ENCODE measurements at places on chromosomes 13 and 19.

GRCh38 chr13:85601526-85601925 is 197.7 kb downstream of the SLITRK6 start:
- DNase-seq: no peak

- no peak for DNase-seq
These were observed 71.7 kb downstream of the POSTN start for GRCh38 chr13:37526710-37527473.

DNA sequence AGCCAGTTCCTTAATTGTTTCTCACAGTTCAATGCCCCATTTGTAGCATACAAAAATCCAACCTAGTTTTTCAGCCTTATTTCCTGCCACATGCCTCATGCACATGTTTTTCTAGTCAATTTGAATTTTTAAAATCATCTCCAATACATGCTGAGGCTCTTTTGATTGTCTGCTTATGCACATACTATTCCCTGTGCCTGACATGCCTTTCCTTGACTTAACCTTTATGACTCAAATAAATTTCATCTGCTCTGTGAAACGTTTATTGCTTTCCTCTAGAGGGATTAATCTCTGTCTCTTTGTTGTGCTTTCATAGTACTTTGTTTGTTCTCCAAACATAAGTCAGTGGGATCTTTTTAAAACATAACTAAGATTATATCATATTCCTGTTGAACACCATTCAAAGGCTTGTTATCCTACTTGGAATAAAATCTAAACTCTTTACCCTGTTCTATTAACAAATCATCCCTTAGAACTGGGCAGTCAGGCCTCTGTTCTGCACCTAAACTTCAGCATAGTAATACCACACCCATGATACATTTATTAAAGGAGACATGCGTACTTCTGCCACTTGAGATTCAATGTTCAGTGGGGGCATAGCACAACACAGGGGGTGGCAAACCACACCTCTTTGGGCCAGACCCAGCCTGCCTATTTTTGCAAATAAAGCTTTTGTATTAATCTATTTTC is 346.6 kb downstream of the FGF14 start:
- no peak for DNase-seq

DNA sequence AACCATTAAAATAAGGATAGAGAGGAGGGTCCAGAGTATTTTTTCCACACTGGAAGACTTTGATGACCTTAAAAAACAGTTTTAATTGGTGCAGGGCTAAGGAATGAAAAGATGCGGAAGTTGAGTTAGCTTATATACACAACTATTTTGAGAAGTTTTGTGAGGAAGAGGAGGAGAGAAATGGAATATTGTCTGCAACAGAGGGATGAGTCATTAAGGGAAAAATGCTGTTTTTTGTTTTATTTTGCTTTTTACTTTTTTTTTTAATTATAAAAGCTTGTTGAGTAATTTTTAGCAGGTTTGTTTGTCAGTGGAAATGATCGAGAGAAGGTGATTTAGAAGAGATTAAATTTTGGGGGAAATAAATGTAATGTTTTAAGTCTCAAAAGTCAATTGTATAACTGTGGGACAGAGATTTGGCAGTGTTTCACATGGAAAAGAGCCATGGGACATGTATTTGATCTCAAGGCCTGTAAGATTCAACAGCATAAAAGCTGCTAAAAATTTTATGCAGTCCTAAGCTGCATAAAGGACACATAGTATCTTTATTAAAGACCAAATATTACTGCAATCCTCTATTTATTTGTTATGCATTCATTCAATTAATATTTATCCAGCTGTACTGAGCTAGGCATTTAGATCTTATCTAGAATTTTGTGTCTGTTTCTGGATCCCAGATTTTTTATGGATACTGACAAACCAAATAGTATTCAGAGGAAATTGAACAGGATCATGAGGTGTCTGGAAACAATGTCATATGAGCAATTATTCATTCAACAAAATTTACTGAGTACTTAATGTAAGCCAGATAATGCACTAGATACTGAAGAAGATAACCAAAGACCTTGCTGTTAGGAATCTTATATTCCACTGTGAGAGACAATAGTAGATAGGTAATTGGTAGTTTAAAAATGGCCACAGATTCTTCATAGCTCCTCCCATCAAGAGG is 72.7 kb downstream of the DNAJC15 start:
- no peak for DNase-seq

GRCh38 chr19:53365899-53366493 is 491 bp downstream of the ZNF525 start:
- peak; percentile 11 for DNase-seq

DNA sequence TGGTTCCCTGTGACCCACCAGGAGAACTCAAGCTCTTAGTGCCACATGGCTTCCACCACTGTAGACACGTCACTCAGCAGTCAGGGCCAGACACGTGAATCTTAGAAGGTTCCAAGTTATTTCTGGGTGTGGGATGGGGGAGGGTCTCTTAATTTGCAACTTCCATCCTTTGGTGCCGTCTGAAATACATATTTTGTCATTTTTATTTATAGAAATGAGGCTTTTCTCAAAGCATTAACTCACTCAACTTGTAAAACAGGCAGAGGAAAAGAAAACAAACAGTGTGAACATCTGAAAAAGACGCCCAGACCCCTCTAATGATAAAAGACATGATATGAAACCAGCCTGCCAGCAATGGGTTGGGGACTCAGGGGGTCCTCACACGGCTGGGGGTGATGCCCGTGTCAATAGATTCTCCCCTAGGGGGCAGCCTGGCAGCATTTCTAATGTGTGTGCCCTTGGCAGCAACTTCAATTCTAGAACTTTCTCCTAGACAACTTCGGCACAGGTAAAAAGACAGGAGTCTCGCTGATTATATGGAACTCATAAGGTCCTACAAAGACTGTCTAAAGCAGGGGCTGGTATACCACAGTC is 15.4 kb downstream of the PIP5K1C start:
- DNase-seq: no peak

- no peak for DNase-seq
These were observed 44.9 kb upstream of the NBEA start for GRCh38 chr13:34897220-34897619.

DNA sequence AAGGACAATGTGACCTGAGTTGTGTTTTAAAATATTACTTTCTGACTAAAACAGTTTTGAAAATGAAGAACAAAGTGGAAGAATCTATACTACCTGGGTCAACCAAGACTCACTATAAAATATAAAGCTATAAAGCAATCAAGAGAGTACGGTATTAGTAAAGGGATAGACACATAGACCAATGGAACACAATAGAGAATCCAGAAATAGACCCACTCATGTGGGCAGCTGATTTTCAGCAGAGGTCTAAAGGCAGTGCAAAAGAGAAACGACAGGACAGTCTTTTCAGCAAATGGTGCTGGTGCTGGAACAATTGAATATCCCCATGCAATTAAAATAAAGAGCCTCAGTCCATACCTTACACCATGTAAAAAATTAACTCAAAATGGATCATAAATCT is 224.7 kb downstream of the RGCC start:
- DNase-seq: no peak

DNA sequence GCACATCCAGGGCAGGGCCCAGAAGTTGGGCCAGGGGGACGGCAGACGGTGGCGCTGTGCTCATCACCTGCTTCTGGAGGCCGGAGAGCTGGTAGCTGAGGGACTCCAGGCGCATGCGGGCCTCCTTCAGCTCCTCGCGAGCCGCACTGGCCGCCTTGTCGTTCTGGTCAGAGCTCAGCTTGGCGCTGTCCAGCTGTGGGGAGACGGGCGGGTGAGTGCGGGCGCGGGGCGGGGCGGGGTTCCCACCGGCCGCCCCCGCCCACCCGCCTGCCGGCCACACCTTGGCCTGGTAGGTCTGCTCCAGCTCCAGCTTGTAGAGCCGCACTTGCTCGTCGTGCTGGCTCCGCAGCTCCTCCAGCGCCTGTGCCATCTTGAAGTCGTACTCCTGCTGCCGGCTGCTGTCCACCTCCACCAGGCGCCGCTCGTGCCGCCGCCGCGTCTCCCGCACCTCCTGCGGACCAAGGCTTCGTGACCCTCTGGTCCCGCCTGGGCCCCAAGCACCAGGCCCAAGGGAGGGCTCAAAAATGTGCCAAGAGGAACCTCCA is 7.4 kb upstream of the TIMM13 start:
- DNase-seq: no peak

GRCh38 chr13:23950736-23951510 is 53.6 kb upstream of the C1QTNF9B start:
- no peak for DNase-seq

DNA sequence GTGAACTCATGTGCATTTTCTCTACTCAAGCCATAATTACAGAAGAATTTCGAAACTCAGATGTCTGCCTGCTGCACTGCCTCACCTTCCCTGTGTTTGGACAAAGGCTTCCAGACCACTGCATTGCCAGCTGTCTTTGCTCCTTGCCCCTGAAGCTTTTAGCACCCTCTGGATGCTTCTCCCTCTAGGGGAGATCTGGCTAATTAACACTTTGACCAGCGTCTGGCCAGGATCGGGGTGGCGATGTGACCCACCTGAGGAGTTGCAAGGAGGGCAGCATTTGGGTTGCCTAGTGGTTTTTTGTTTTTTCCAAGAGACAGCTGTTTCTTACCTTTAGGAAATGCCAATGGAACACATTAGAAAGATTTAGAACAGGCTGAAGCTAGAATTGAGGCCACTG is 127.7 kb upstream of the ZNF536 start:
- no peak for DNase-seq

GRCh38 chr13:96834626-96835025 is 159.7 kb downstream of the OXGR1 start:
- DNase-seq: no peak

GRCh38 chr13:39020853-39021462 is 16.9 kb downstream of the PROSER1 start:
- DNase-seq: no peak

GRCh38 chr13:93721483-93721882 is 494.9 kb downstream of the GPC6 start:
- no peak for DNase-seq

DNA sequence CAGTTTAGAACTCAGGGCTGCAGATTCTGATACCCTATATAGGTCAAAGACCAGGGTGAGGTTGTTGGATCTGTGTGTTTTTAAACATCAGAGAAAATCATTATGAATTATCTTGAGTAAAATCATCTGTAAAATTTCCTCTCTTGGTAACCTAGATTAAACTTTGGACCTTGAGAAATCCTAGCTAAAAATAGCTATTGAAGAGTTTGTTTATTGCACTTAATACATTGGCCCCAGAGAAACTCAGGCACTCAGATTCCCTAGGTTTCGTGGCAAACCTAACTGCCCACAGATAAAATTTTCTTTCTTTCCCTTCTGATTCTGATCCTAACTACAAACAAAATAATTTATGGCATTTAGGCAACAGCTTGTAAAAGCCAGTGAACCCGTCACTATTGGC is 102.3 kb downstream of the GPC6 start:
- no peak for DNase-seq

GRCh38 chr13:21530656-21531055 is 71.6 kb upstream of the ZDHHC20 start:
- no peak for DNase-seq

- DNase-seq: no peak
These were observed 48.9 kb upstream of the CLDN10 start for GRCh38 chr13:95503662-95504061.

GRCh38 chr13:51687947-51688714 is 103.9 kb downstream of the WDFY2 start:
- no peak for DNase-seq

DNA sequence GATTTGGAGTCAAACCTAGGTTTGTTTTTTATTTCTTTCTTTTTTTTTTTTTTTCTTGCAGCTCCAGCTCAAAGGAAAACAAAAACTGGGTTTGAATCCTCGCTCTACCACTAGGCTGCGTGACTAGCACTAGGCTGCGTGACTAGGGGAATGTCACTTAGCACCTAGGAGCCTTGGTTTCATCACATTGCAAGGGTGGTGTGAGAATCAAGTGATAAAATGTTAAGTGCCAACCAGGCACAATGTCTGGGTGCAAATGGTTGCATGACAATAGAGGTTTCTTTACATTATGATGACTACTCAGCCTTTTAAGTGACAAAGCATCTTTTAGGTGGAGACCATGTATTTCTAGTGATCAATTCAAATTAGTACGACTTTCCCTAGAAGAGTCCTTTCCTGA is 27.9 kb downstream of the RCBTB2 start:
- DNase-seq: peak; percentile 30

DNA sequence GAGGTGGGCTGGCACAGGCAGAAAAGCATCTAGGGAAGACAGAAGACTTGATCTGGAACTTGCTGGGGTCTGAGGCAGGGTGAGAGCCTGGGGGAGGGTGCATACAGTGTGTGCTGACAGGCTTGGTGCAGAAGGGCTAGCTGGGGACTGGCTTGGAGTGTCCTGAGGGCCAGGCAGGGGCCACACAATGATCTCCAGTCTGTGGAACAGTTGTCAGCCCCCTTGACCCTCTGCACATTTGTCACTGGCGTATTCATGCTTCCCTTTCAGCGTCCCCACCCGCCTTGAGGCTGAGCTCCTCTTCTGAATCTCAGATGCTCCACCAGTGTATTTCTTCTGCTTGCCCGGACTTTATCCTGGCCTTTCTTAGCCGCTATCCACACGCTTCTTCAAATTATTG is 2.8 kb upstream of the MICU2 start:
- no peak for DNase-seq

DNA sequence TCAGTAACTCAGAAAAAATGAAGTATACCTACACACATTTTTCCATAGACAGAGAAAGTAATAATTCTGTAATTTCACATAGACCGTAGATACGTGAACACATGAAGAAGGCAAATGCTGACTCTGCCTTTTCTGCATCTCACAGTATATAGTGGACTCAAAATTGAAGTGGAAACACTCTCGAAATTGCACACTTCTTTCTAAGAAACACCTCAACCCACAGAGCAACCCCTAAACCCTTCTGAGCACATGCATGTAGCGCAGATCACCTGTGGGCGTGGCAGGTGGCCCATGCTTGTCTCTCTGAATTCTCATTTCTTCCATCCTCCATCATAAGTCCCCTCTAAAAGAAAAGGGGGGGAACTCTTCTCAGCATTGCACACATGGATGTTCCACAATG is 34.7 kb downstream of the COL4A1 start:
- no peak for DNase-seq

All from T-cell (primary cell).